Skin of body (tissue), 3 donors: ENCODE measurements at places on chromosomes 2 and 18. TPM values are rescaled to one million over a fixed set of nuclear protein-coding genes. Genes with fewer than 3 reads are reported as not detected.
A peak's percentile ranks its signal among the peaks of the same experiment; 100 is the strongest.

GRCh38 chr2:15506229-15506819 is 54.8 kb downstream of the NBAS start:
- DNase-seq: no peak

GRCh38 chr18:13381944-13382365 is 163.4 kb downstream of the LDLRAD4 start:
- DNase-seq: peak; percentile 67

Gene TIMM21
- total RNA-seq: 22.3 TPM

Gene COLEC12
- total RNA-seq: 58.1 TPM

Gene CDK15
- 1.6 TPM for total RNA-seq
